ENCODE measurements at places on chromosomes 3 and 15. TPM values are rescaled to one million over a fixed set of nuclear protein-coding genes. Genes with fewer than 3 reads are reported as not detected.

- no peak for DNase-seq
Observed at GRCh38 chr3:184096811-184097383, at the start of gene HTR3E. Gene HTR3E, plus strand, starts transcription at chr3:184097064. Its CDS starts 466 bp downstream, at chr3:184097530.

- no peak for DNase-seq
Observed at GRCh38 chr3:29333576-29333975, 52.7 kb downstream of the RBMS3 start.

GRCh38 chr3:11720304-11720898 lies 76.7 kb upstream of the VGLL4 start:
- peak; percentile 70 for DNase-seq

- DNase-seq = peak; percentile 48
Observed at GRCh38 chr3:125025642-125026041, 30.2 kb downstream of the HEG1 start.

- DNase-seq = no peak
Observed at GRCh38 chr15:68420186-68420684, 11.7 kb downstream of the ITGA11 start.

DNA sequence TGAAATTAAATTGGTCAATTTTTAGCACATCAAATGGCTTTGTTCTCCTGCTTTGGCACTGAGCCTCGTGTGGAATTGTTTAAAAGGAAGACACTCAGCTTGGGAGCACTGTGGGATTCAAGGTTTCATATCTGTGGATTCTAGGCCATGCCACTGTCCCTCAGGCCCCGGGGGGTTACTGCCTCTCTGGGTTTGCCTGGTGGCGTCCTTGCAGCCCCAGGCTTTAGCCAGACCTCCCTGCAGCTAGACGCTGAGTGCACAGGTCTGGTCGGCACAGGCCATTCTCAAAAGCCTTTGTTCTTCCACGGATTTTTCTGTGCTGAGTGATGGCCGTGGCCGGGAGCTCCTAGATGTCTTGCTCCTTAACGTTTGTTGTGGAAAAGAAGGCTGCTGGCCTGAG lies 76.2 kb downstream of the CACNA2D3 start:
- no peak for DNase-seq

DNA sequence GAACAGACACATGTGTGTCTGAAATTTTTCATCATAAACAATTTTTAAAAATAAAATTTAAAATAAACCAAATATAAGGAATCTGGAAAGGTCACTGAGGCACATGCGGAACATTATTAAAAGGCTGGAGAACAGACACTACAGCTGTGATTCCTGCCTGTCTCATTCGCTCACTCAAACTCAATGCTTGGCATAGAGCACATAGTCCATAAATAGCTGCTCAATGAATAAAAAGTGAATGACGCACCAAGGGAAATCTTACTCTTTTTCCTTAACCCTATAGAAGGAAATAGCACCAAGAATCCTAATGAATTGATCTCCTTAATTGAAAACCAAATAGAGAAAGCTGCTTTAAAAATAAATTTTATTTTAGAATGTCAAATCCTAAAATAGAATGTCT lies 98.4 kb downstream of the FSIP1 start:
- DNase-seq = no peak

DNA sequence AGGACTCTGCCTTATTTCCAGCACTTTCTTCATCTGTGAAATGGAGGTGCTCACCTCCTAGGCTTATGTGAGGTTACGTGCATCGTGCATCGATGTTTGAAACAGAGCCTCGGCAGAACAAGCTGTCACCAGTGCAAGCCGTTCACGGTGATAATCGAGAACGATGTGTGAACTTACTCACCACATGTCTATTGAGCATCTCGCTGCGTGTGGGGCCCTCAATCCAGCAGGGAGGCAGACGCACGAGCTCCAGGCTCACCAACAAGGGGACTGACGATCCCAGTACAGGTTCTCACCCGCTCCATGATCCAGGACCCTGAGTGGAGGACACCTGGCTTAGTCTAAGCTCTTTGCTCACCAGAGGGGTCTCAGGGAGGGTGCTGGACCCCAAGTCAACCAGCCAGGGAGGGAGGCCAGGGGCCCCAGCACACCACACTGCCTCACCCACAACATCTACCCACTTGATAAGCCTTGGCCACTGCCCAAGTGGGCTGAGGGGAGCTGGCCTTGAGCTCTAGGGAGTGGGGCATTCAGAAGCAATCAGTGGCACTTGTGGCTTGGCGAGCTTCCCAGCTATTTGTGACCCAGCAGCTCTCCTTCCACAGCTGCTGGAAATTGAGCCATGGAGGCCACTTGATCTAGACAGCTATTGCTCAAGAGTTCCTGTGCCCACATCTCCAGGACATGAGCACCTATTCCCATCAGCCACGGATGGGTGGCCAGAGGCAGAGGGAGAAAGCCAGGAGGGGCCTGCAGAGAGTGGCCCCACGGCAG lies 34.4 kb upstream of the SLC6A1 start:
- DNase-seq = no peak

DNA sequence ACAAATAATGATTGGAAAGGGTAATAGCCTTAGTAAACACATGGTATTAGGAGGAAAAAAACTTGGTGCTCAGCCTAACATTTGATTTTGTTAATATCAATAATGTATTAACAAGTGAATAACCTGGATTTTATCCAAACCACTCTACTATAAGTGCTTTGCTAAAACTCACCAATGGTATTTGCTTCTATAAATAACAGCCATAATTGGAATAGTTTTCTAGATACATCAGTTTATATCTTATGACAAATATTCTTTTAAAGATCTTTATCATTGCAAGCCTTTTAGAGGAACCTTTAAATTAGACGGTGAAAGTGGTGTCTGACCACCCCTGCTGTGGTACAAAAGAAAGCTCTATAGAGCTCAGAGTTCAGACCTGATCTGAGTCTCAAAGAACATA lies 123.9 kb downstream of the SHOX2 start:
- DNase-seq = no peak

- no peak for DNase-seq
Observed at GRCh38 chr3:13219077-13219901, 146.1 kb upstream of the IQSEC1 start.

Gene NR2E3
- 0.97 TPM for total RNA-seq

Gene POLQ
- total RNA-seq = 6.4 TPM

Gene MASP1
- total RNA-seq = 198 TPM

Gene ARGFX
- total RNA-seq = not detected

Gene CD200R1L
- not detected for total RNA-seq

Gene CCDC191
- 1.9 TPM for total RNA-seq

Gene PRSS50
- total RNA-seq = not detected
